Liver (tissue), 10 donors: ENCODE measurements at places on chromosomes 1 and 21. TPM values are rescaled to one million over a fixed set of nuclear protein-coding genes. Genes with fewer than 3 reads are reported as not detected.

- no peak for DNase-seq
Observed at GRCh38 chr1:47487850-47488450, 50.1 kb downstream of the FOXD2 start.

OR2W3 gene
- polyA plus RNA-seq = not detected

DNA sequence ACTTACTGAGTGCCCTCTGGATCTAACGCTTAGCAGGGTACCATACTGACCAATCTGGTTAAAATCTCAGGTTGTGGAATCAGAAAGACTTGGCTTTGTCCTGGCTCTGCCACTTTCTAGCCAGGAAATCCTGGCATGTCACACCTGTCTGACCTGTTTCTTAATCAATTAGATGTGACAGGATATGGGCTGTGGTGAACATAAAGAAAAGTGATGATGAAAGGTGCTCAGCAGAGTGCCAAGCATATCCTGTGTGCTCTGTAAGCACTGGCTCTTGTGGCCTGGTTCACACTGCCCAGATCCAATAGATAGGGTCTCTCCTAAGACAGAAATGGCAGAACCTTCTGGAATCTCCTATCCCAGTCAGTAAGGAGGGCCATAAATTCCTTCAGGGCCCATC lies 53.9 kb downstream of the PHC2 start:
- no peak for DNase-seq

- no peak for DNase-seq
Observed at GRCh38 chr1:65114322-65114721, 33.7 kb upstream of the AK4 start.

GRCh38 chr1:91712981-91713841 lies 172.7 kb downstream of the TGFBR3 start:
- no peak for DNase-seq

DNA sequence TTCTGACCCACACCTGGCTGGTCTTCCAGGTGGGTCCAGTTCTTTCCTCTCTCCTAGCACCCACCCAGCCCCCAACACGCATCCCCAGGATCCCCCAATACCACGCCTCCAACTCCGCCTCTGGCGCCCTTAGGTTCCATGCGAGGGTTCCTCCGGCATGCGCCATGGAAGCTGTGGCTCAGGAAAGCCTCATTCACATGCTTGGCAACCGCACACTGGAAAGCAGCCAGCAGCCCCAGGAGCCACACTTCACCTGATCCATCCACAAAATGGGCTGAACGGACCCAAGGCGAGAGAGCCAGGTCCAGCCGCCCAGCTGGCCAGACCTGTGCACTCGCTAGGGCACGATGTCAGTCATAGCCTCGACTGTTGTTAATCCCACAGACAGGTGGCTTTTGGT lies 161.2 kb downstream of the PSMG1 start:
- DNase-seq = no peak

HCN3 gene
- polyA plus RNA-seq = 1.0 TPM

GRCh38 chr1:181141431-181141910 lies 53.0 kb downstream of the IER5 start:
- DNase-seq = no peak

DNA sequence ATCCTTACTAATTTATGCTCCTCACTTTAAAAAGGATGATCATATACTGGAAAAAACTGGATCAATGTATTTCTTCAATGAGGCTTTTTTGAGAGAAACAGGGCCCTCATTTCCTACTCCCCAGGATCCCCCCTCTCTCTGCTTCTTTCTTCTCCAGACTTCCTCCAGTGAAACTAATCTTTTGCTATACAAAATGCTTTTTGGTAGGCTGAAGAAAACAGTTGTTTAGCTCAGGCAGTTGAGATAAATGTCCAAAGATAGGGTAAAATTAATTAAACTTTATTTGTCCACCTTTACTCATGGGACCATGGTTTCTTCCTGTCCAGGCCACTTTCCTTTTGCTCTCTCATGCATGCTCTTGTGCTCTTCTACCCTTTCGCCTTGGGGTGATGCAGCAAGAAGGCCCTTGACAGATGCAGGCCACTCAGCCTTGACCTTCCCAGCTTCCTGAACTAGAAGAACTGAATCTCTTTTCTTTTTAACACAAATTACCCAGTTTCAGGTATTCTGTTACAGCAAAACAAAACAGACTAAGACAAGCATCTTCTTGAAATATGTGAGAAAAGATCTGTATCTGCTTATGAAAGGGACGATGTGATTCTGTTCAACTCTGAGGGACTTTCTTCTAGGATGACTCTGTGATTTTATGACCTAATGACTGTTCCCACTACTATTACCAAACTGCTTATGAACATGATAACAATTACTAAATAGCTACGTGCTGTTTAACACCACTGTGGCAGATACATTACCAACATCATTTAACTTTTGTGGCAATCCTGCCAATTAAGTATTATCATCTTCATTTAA lies 63.7 kb downstream of the NVL start:
- no peak for DNase-seq

DNA sequence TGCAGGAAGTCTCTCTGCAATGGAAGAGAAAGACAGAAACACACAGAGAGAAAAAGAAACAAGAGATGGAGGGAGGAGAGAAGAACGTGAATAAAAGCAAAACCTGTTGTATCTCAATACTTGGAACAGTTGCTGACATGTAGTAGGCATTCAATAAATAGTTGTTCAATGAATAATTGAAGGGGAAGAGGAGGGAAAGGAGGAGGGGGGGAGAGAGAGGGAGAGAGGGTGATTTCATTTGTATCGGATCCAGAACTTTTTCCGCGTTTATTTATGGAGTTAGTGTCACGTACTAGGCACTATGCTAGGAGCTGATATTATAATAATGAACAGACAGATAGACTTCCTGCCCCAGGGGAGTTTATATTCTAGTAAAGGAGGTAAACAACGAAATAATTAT lies 144.1 kb downstream of the OMA1 start:
- no peak for DNase-seq

DNA sequence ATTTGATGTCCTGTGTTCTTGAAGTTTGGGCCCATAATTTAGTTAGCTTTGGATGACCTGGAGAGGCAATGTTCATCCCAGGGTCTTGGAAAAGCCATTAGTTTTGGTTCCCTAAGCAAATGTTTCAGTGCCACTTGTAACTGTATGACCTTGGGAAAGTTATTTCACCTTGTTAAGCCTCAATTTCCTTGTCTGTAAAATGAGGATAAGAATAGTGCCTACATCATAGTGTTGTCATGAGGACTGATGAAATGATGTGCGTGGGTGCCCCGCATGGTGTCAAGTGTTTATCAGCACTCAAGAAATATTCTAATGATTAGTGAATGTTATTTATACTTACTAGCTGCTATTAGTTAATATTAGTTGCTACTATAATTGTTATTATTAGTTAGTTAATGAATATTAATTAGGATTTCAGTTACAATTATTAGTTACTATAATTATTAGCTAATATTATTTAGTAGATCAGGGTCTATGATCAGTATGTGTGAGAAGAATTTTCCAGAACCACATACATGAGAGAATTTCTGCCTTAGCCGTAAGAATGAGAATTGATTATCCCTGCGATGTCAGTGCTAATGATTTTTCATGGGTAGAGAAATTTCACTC lies 1.9 kb downstream of the SH3BGR start:
- no peak for DNase-seq

PRPF38B gene
- 9.5 TPM for polyA plus RNA-seq

DNA sequence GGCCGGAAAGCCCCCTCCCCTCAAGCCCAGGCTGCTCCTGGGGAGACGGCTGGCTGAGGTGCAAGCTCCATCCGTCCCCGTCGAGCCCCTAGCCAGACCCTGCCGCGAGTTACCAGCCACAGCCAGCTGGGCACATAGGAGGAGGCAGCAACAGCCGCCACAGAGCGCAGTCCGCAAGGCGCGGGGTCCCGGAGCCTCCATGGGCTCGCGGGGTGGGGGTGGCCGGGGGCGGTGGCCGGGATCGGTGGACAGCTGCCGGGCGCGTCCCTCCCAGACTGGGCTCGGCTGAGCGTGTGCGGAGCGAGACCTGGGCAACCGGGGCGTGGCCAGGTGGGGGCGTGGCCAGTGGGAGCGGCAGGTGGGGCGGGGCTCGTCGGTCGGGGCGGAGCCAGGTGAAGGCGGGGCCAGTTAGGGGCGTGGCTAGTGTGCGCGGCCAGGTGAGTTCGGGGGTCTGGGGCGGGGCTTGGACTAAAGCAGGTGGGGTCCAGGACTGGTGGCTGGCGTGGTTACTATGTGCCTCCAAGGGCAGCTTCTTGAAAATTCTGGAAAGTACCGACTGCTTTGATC lies at the start of gene CD164L2:
Gene CD164L2, minus strand, starts transcription at position 295 of the 567 bp plus-strand sequence. Its CDS starts 94 bp downstream, at position 201.
- DNase-seq = no peak

- no peak for DNase-seq
Observed at GRCh38 chr1:169513208-169513607, 27.5 kb upstream of the SLC19A2 start.

NECTIN4 gene
- not detected for polyA plus RNA-seq

DNA sequence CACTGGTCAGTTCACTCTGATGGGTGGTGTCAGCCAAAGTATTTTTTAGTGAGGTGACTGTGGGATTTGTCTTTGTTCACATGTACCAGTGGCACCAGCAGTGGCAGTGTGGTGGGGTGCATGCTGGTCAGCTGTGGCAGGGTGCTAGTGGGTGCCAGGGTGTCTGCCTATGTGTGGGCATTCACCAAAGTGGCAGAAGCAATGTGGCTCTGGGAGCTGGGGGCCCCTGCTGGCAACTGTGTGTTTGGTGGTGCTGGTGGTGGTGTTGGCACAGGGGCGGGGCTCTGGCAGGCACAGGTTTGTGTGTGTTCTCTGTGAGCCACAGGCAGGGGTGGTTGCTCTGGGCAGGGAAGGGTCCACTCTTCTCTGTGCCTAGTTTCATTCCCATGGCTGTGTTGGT lies 161.5 kb downstream of the CENPF start:
- DNase-seq = no peak

DNA sequence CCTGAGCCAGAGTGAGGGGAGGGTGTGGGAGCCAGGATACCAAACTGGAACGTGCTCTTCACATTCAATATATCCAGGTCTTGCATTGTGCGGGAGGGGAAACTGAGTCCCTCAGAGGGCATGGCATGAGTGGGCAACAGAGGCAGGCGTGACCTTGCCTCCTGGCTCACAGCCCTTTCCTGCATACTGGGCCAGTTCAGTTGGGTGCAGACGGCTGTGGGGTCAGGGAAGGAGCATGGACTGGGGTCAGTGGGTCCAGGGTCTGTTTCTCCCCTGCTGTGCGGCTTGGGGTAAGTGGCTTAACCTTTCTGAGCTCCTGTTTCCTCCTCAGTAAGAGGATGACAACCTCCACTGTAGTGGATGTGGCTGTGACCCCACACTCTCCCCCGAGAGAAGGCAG lies 16.6 kb downstream of the SERINC2 start:
- no peak for DNase-seq

GPA33 gene
- not detected for polyA plus RNA-seq

ANKRD35 gene
- polyA plus RNA-seq = 1.6 TPM

DNA sequence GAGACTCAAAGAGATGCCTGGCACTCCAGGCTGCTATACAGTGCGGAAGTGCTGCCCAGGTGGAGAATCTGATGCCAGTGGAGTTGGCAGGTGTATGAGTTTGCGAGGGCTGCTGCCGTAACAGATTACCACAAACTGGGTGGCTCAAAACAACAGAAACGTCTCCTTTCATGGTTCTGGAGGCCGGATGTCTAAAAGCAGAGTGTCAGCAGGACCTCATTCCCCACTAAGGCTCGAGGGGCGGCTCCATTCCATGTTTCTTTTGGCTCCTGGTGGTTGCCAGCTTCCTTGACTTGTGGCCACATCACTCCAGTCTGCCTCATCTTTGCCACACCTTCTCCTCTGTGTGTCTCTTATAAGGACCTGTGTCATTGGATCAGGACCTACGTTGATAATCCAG lies 10.0 kb downstream of the RCSD1 start:
- no peak for DNase-seq

GRCh38 chr1:75520862-75521475 lies 89.9 kb downstream of the SLC44A5 start:
- DNase-seq = no peak

DNA sequence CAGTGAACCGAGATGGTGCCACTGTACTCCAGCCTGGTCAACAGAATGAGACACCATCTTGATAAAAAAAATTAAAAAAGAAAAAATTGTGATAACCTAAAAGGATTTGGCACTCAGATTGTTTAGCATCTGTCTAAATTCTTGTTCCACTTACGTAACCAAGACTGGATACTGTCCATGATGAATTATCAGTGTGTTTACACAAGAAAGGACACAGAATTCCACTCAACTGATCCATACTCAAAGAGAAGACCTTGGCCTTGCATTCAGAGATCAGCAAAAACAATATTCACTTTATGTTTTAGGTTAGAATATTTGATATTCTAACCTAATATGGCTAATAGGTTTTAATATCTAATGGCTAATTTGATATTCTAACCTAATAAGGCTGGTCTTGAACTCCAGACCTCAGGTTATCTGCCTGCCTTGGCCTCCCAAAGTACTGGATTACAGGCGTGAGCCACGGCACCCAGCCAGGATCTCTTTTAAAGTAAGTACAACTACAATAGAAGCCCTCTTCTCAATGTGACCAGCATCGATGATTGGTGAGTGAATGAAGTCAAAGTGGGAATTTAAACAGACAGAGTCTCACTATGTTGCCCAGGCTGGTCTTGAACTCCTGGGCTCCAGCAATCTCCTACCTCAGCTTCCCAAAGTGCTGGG lies 43.1 kb upstream of the COX20 start:
- no peak for DNase-seq
